ENCODE measurements at places on chromosomes 2 and 18. TPM values are rescaled to one million over a fixed set of nuclear protein-coding genes. Genes with fewer than 3 reads are reported as not detected.

The CIDEA gene
- total RNA-seq = not detected

The EVX2 gene
- not detected for total RNA-seq

The TFCP2L1 gene
- total RNA-seq = 0.05 TPM

The NMUR1 gene
- total RNA-seq = not detected

The UGT1A4 gene
- not detected for total RNA-seq

The DYNAP gene
- not detected for total RNA-seq

Data from activated CD4-positive, alpha-beta T cell treated with anti-CD3 and anti-CD28 coated beads for 36 hours (primary cell).